Progenitor cell of endocrine pancreas (in vitro differentiated cells): ENCODE measurements at places on chromosomes 1 and 21.

GRCh38 chr1:29805896-29806160 is 569.5 kb downstream of the PTPRU start:
- DNase-seq: no peak

GRCh38 chr1:193183019-193183627 is 3.3 kb downstream of the B3GALT2 start:
- no peak for DNase-seq

GRCh38 chr1:180935326-180936109 is 22.8 kb downstream of the KIAA1614 start:
- DNase-seq: no peak

DNA sequence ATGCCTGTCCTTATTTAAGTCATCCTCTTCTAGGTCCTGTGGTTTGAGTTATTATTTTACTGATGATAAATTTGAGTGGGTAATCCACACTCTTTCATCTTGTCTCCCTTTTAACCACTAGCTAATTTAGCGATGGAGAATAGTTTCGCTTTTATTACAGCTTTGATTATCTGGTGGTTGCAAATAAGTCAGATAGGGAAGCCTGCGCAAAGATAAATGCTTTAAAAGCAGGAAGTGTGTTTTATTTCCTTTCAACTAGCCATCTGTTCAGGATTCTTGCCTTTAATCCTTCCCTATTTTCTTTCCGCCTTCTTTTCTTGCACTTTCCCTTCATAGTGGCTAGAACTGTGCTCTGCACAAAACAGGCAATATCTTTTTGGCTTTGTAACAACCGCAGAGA is 129.0 kb downstream of the TGFB2 start:
- no peak for DNase-seq
